ENCODE measurements at places on chromosomes 5 and 9.
A peak's percentile ranks its signal among the peaks of the same experiment; 100 is the strongest.

GRCh38 chr9:97615439-97616072, 17.6 kb downstream of the TSTD2 start:
- DNase-seq: peak; percentile 70

DNA sequence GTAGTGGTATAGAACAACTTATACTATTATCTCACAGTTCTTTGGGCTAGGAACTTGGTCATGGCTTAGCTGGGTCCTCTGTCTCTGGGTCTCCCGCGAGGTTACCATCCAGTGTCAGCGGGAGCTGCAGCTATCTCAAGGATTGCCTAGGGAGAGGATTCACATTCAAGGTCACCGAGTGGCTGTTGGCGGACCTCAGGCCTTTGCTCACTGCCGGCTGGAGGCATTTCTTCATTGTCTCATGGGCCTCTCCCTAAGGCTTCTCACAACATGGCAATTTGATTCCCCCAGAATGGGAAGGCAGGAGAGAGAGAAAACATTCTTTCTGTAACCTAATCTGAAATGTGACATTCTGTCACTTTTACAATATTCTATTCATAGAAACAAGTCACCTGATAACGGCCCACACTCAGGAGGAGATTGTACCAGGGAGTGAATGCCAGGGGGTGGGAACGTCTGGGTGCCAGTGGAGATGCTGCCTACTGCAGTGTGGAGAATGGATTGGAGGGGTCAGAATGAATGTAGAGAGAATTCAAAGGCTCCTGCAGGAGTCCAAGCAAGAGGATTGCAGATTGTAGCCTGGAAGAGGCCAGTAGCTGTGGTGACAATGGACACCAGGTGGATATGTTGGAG, 29.5 kb upstream of the ANKRD18A start:
- DNase-seq: no peak

GRCh38 chr5:7436521-7436920, 40.6 kb downstream of the ADCY2 start:
- DNase-seq: no peak

DNA sequence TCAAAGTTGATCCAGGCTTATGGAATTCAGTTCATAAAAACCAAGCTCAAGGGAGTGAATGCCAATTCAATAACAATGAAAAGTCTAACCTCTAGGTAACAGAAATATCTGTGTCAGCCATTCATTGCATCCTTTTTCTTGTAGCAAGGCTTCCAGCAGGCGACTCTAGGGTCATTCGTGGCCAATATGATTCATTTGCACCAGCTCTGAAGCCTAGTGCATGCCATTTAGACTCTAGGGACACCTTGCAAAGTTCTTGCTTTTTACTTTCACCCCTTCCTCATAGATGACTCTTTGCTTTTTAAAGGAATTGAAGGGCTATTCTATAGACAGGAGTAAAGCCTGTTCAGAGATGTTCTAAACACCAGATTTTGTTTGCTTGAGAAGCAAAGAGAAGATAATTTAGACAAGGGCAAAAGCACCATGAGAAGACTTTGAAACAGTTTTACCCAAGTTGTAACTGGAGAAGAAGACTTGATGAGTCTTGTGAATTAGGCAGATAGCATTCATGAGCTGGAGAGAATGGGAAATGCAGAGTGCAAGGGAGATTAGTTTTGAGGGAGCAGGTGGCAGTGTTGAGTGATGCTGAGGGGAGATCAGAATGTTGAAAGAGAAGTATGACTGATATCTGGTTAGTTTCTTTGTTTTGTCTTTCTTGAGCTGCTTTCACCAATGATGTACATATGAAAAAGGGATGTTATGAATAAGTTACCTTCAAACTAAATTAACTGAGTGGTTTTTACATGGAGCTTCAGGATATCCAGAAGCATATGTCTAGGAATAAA, 94.5 kb downstream of the F2RL2 start:
- DNase-seq: no peak

DNA sequence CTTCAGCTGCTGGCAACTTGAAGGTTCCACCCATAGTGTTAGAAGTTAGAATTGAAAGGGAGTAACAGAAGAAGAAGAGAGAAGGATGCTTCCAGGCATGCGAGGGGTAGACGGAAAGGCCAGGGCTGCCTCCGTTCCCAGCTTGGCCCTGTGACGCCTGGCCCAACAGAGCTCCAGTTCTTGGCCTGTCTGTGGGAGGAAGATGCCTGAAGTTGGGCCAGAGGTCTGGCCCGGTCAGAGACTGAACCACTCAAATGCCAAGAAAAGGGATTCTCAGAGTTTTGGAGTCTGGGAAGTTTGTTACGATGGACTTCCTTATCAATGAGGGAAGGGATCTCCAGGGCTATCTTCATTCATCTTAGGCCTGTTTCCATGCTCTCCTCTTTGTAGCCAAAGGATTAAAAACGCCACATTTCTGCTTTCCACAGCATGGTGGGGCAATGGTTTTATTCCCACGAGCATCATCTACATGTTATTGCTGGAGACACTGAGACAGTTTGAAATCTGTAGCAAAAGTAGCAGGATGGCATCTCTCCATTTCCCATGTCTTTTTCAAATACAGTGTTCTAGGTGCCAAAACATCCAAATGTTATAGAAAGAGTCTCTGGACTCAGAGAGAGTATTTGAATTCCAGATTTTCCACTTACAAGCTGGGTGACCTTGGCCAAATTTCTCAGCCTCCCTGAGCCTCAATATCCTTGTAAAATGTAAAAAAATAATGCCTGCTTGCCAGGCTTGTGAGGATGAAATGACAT, 65.4 kb upstream of the ANKRD55 start:
- no peak for DNase-seq

- no peak for DNase-seq
Measured at GRCh38 chr9:122356627-122357026, 14.2 kb upstream of the PTGS1 start.

DNA sequence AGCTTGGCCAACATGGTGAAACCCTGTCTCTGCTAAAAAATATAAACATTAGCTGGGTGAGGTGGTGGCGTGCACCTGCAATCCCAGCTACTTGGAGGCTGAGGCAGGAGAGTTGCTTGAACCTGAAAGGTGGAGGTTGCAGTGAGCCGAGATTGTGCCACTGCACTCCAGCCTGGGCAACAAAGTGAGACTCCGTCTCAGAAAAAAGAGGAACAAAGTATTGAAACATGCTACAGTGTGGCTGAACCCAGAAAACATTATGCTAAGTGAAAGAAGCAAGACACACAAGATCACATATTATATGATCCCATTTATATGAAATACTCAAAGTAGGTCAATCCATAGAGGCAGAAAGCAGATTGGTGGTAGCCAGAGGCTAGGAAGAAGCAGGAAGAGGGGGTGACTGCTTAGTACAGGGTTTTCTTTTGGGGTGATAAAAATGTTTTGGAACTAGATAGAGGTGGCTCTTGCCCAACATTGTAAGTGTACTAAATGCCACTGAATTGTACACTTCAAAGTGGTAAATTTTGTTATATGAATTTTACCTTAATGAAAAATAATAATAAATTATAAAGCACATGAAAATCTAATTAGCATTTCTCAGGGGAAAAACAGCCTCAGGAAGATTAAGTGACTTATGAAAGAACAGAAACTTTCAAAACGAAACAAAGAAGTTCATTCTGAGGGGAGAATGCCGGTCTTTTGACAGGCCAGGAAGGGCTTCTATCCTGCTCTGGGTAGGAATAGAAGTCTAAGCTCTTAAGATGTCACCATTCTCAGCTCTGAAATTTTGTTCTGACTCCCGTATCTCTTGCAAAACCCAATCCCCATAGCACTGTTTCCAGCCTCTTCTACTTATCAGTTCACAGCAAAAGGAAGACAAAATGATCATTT, 161.1 kb upstream of the TBCA start:
- DNase-seq: no peak

GRCh38 chr9:18985464-18985951, 47.5 kb downstream of the SAXO1 start:
- no peak for DNase-seq

- DNase-seq: peak; percentile 26
Measured at GRCh38 chr9:118522093-118523028, 818.2 kb downstream of the TLR4 start.

DNA sequence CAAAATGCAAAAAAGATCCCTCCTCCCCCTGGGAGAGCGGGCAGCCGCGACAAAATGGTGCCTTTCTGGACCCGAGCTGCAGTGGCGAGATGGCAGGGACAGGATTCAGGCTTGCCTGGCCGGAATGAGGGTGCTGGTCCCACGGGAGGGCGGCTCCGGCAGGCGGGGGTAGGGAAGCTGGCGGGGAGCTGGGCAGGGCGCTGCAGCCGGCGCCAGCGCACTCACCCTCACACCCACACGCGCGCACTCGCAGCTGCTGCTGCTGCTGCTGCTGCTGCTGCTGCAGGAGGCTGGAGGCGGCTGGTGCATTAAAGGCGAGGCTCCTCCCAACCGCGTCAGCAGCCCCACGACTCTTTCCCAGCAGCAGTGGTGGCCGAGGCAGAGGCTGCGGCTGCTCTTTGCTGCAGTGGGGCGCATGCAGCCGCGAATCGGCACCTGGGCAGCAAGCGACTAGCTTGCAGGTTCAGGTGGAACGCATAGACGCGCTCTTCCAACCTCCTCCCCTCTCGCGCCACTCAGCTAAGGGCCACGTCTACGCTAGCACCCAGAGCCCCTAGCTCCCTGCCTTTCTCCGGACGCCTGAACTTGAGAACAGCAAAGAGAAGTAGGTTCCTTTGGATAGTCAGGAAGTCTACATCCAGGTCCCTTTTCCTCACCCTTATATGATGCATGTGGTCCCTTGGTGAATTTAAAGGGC, at the start of gene PPP2R2B:
TSS of gene PPP2R2B (minus strand) at position 282 of the 697 bp plus-strand sequence.
- peak; percentile 53 for DNase-seq

GRCh38 chr9:79152306-79152705, 419.5 kb upstream of the TLE4 start:
- DNase-seq: no peak

DNA sequence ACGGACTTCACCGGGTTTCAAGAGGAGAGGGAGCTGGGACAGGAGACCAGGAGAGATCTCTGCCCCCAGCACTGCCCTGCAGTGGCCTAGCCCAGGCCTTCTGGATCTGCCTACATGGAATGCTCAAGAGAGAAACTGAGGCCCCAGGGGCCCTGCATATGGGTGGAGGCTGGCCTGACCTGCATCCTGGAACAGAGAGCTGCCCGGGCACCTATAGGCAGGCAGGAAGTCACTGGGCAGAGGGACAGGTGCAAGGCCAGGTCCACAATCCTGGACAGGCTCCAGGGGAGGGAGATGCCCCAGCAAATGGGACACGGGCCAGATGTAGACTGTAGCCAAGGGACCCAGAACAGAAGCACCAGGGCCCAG, 98.5 kb upstream of the RUFY1 start:
- DNase-seq: no peak

DNA sequence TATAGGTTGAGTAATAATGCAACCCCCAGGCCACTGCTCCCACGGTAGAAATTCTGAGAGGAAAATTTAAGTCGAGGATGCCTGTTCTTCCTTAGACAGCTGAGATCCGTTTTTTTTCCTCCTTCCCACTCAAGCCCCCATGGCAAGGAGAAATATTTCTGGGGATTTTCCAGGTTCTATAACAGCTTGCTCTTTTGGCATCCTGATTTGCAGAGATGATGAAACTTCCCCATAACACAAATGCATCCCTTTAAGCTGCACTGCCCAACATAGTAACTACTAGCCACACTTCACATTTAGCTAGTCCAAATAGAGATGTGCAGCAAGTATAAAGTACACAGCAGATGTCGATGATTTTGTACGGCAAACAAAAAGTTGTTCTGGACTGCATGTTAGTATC, 32.5 kb upstream of the GNA14 start:
- DNase-seq: no peak

GRCh38 chr5:57592236-57592635, 109.6 kb upstream of the ACTBL2 start:
- no peak for DNase-seq

DNA sequence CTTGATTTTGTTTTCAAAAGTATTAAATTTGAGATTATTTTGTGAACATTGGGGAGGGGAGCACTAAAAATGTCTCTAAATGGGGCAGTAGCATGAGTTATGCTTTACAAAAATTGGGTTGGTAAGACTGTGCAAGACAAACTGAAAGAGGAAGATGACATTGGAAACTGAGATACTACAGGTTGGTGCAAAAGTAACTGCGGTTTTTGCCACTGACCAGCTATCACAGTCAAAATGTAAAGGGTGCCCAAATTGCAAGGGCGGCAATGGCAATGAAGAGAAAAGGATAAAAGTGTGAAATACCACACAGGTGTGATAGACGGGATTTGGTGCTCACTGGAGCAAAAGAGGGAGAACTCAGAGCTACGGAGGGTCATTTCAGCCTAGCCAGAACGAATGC, 124.0 kb downstream of the FANCC start:
- DNase-seq: no peak

DNA sequence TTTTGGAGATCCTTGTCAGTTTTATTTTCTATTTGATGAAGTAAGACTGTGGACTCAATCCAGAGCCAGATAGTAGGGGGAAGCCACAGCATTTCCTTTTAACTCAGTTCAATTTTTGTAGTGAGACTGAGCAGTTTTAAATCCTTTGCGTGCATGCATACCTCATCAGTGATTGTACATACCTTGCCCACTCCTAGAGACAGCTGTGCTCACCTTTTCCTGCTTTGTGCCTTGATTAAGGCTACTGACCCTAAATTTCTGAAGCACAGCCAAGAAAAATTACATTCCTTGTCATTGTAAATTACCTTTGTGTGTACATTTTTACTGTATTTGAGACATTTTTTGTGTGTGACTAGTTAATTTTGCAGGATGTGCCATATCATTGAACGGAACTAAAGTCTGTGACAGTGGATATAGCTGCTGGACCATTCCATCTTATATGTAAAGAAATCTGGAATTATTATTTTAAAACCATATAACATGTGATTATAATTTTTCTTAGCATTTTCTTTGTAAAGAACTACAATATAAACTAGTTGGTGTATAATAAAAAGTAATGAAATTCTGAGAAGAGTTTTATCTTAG, 17.8 kb downstream of the DIMT1 start:
- no peak for DNase-seq

DNA sequence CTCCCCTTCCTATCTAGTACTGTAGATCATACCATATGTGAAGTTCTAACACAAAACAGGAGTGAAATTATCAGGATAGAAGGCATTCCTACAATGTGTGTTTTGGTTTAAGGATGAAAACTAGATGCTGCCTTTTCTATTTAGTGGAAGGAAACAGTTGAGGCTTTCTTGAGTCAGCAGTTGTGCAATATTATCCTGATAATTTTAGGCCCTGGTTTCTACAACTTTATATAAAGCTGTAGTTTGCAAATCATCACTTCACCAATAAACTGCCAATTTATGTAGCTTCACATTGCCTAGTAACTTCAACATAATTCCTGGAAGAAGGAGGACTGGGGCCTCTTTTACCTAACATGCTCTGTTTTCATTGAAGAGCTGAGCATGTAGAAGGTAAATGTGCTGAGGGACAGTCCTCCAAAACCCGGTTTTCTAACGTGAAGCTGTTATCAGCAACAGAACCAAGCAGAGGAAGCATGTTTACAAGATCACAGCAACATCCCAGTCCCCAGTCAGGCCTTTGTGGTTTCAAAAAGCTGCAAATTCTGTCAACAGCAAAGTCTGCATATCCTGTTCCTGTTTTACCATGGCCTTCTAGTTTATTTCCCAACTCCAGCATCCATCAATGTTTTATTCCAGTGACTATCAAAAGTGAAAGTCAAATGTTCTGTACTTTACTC, 513.4 kb upstream of the MEF2C start:
- no peak for DNase-seq

GRCh38 chr9:70012569-70012968, 31.1 kb upstream of the MAMDC2 start:
- no peak for DNase-seq

All from stimulated activated CD8-positive, alpha-beta memory T cell treated with anti-CD3 and anti-CD28 coated beads, Interleukin-4, amount 100 ng/mL, for 48 hours (primary cell).